ENCODE measurements at places on chromosomes 12 and 14.

GRCh38 chr14:69693801-69694729 lies 72.9 kb upstream of the SRSF5 start:
- no peak for DNase-seq

DNA sequence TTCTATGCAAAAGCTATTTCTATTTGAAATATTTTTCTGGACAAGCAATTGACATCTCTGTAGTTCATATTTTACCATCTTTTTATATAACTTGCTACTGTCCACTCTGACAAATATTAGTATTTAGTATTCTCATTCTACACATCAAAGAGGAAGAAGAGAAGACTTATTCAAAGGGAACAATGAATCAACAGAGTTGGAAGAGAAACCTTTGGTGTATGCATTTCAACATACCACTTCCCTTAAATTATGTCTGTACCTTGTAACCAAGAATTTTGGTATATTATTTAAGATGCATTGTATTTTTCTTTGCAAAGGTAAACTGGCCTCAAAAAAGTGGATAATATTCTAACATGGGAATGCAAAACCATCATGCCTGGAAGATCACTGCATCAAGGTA lies 72.1 kb upstream of the DUSP6 start:
- no peak for DNase-seq

DNA sequence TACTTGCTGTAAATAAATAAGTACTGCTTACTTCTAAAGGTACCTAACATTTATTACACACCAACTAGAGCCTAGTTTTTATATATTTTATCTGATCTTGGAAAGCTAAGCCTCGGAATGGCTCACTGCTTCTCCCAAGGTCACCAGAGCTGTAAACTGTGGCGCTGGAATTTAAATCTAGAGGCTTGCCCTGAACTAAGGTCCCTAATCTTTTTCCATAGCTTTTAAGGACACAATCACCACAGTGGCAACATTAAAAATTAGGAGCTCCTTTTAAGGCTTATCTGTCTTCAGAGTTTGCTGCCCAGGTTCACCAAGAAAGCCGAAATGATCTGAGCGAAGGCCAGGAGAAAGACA lies 670 bp downstream of the CCNB1IP1 start:
- DNase-seq, result no peak

GRCh38 chr12:51484119-51484518 lies 59.5 kb downstream of the SLC4A8 start:
- no peak for DNase-seq

DNA sequence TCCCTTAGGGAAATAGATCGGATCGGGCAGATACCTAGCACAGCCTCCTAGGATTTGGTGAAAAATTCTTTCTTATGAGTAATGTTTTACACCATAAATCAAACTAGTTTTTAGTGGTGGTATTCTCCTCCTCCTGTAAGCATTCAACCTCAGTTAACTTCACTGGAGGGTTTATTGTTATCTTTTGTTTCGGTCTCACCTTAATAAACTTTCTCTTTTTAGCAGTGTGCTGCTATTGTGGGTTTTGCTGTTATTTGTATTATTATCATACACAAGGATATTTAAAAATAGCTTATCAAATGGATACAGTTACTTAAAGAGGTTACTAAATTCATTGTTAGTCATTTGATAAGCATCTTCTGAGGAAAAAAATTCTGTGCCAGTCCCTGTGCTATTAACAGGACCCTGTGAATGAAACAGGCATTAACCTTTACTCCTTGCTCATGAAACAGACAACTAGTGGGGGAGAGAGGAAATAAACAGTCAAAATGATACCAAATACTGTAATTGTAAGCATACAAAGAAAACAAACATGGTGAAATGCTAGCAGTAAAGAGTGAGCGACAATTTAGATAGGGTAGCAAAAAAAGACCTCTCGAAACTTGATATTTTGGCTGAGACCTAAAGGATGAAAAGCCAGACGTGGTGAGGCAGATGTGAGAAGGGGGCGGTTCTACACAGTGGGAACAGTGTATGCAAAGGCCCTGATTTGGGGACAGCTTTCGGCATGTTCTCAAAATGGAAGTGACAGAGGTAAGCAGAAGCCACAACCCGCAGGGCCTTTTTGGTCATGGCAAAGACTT lies 178.7 kb upstream of the SOX5 start:
- DNase-seq, result no peak

DNA sequence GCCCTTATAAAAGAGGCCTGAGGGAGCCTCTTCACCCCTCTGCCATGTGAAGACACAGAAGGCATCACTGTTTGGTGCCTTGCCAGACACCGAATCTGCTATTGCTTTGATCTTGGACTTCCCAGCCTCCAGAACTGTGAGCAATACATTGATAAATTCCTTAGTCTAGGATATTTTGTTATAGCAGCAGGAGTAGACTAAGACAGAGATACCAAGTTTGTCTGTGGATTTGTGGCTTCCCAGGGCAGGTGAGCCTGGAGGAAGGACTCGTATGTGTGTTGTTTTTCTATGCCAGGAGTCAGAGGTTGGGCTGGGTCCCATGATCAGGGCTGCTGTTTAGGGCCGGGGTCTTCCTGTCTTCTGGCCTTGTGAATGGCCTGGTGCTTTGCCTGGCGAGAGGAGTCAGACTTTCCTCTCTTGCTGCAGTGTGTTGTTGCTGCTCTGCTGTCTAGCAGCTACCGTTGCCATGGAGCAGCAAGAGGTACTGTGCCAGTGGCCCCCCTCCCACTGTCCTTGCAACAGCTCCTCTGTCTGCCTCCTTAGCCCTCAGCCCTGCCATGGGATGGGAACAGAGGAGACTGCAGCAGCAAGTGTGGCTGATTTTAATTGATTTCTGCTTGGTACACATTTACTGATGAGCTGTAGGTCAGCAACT lies 111.2 kb downstream of the CHST11 start:
- DNase-seq, result no peak

GRCh38 chr14:104188727-104189400 lies 50.5 kb downstream of the KIF26A start:
- no peak for DNase-seq

- DNase-seq, result no peak
Measured at GRCh38 chr12:50132505-50133135, 20.6 kb downstream of the COX14 start.

Data from stimulated activated CD4-positive, alpha-beta T cell treated with anti-CD3 and anti-CD28 coated beads, Interleukin-1b, Interleukin-23, amount 100 ng/mL, for 1 hour (primary cell).